ENCODE measurements at places on chromosomes 6 and 20.

DNA sequence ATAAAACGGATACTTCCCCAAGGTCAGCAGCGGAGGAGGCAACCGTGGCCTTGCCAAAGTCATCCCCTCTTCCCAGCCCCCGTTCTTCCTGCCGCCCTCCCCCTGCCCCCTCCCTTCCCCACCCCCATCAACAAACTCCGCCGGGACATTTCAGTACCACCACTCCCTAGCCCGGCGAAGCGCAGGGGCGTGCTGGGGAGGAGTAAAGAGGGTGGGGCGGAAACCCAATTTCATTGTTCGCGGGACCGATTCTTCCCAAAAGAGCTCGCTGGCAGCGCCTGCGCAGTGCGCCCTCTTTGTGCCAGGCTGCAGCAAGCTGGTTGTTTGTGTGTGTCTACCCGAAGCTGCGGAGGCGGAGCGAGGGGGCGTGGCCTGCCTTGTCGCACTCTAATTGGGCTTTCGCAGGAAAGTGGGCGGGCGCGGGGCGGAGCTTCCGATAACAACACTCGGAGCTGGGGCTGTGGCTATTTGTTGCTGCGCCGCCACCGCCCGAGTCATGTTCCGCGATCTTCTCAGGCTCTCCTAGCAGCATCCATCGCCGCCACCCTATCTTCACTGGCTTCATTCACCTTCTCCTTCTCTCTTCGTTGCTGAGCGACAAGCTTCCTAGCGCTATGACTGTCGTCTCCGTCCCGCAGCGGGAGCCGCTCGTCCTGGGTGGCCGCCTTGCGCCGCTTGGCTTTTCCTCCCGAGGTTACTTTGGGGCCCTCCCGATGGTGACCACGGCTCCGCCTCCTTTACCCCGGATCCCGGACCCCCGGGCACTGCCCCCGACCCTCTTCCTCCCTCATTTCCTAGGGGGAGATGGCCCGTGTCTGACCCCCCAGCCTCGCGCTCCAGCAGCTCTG is at the start of gene PNRC1:
Gene PNRC1, plus strand, starts transcription at position 471 of the 848 bp plus-strand sequence. Its CDS starts 144 bp downstream, at position 615.
- peak; percentile 100 for DNase-seq

DNA sequence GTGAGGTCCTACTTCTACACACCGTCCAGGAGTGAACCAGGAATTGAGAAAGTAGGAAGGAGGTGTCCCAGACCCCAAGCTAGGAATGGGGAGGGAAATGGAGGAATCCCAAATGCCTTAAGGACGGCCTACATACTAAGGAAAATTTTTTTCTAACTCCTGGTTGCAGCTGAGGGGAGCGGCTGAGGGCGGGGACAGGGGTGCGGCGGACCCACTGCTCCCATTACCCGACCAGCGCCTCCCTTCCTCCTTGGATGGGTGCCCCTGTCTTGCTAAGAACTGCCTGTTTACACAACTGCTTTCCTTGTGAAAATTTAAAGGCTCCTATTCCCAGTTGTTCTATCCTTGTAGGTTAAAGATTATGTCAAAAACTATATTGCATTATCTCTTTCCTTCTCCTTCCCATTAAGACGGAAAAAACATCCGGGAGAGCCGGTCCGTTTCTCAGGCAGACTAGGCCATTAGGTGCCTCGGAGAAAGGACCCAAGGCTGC is 699 bp upstream of the HSPA1B start:
- DNase-seq: no peak

DNA sequence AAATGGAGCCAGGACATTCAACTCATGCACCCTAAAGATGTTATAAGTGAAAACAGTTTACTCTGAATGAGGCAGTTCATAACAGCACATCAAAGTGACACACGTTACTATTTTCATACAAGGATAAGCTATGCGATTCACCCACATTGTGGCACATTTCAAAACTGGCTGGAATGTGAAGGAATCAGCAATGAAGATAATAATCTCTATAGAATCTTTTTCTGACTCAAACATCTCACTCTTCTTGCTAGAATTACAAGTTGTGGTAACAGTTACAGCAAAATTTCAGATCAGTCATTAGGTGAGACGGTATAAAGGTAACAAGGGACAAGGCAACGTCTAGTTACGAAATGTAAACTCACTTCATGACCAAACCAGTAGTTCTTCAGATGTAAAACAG is 17.5 kb downstream of the TMEM244 start:
- DNase-seq: no peak

GRCh38 chr20:34240693-34241615 is at the start of gene ASIP:
TSS of gene ASIP (plus strand) at chr20:34241423. CDS start at chr20:34260375, 18,952 bp downstream.
- no peak for DNase-seq

GRCh38 chr6:149371154-149371553 is 28.9 kb upstream of the SUMO4 start:
- no peak for DNase-seq

GRCh38 chr6:34288581-34288980 is 39.8 kb upstream of the SMIM29 start:
- DNase-seq: no peak

DNA sequence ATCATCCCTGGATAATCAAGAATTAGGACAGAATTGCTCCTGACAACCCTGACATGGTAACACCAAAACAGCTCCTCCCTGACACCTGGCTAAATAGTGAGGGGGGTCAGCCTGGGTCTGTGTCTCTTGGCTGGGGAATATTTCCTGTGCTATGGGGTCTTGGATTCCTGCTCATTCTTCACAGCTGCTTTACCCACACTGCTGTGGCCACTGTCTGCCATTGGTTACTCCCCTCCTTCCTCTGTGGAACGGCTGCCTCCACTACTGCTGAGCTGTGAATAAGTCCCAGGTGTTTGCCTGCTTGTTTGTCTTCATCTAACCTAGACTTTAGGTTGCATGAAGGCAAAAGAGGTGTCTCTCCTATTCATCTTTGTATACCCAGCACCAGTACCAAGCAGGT is 33.9 kb upstream of the TXLNB start:
- DNase-seq: no peak

DNA sequence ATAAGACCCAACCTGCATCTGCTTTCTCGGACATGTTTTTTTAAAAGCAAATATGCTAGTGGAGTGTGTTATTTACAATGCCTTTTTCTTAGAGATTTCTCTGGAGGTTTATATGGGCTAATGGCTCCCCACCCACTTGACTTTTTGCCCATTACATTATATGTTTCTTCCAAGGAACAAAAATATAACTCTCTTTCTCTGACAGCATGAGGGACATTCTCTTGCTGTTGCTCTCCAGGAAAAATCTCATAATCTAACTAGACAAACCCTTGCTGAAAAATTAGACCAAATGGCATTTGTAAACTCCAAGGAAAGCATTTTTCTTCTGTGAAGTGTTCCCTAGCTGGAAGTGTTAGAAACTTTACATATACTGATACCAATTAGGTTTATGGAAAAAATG is 213.7 kb downstream of the PRL start:
- DNase-seq: no peak

GRCh38 chr6:45445749-45446549 is 68.2 kb upstream of the SUPT3H start:
- DNase-seq: peak; percentile 9

- DNase-seq: no peak
Measured at GRCh38 chr20:23603321-23603720, 2.4 kb downstream of the CST9 start.

- no peak for DNase-seq
Measured at GRCh38 chr6:124679387-124679786, 282.9 kb upstream of the RNF217 start.

DNA sequence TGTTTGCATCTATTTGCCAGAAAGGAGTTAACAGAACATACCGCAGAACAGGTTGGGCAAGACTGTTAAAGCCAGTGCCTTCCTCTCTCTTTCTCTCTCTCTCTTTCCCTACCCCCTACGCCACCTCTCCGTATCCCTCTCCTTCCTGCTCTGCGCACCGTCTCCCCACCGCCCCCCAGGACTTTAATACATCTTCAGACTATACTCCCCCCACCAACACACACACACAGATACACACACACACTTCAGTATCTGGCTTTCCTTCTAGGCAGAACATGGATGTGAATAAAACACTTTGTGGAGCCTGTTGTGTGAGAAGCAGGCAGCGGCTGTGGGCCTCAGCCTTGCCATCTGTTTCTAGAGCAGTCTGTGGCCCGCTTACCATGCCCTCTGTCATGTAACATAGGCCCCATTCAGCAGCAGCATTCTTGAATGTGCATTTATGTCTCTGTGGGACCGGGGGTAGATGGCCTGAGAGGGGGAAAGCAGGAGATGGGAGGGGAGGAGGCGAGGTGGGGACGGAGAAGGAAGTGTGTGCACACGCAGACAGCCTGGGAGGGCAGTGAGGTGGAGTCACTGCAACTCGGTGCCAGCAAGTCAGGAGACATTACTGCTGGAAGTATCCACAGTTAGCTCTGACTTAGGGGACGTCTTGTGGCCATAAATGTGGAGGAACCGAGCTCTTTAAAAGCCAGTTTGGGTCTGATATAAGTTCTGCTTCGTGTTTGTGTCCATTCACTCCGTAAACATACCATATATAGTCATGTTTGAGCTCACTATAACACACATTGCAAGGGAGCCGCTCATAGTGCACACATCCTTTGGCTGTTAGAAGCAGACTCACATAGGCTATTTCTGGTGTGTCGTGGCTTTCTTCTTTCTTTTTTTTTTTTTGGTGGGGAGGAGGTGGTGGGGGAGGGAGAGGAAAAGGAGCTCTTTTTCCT is 38.4 kb downstream of the RREB1 start:
- no peak for DNase-seq

GRCh38 chr6:170313716-170314295 is 7.2 kb downstream of the FAM120B start:
- no peak for DNase-seq

- DNase-seq: no peak
Measured at GRCh38 chr6:40425192-40425919, 161.8 kb downstream of the LRFN2 start.

DNA sequence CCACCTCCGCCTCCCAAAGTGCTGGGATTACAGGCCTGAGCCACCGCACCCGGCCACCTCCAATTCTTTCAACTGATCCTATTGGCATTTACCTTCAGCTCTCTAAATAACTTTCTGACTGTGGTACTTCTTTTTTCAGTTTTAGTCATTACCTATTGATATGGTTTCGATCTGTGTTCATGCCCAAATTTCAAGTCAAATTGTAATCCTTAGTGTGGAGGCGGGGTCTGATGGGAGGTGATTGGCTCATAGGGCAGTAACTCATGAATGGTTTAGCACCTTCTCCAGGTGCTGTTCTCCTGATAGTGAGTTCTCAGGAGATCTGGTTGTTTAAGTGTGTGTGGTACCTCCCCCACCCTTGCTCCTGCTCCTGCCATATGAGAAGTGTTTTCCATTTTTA is 140.9 kb downstream of the LPA start:
- DNase-seq: no peak

DNA sequence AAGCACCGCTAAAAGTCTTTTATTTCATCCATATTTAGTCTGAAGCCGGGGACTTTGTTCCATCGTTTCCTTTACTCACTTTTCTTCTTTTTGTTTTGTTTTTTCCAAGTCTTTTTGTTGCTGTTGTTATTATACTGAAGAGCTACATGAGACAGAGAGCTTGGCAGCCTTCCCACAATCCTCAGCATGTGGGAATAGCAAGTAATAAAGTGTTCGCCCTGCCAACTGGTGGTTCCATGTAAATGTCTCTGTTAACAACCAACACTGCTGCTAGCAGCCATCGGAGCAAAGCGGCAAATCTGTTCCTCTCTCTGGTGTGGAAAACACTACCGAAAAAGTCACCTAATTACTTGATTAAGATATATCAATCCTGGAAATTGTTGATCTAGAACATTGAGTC is 437.8 kb upstream of the ID4 start:
- DNase-seq: no peak

DNA sequence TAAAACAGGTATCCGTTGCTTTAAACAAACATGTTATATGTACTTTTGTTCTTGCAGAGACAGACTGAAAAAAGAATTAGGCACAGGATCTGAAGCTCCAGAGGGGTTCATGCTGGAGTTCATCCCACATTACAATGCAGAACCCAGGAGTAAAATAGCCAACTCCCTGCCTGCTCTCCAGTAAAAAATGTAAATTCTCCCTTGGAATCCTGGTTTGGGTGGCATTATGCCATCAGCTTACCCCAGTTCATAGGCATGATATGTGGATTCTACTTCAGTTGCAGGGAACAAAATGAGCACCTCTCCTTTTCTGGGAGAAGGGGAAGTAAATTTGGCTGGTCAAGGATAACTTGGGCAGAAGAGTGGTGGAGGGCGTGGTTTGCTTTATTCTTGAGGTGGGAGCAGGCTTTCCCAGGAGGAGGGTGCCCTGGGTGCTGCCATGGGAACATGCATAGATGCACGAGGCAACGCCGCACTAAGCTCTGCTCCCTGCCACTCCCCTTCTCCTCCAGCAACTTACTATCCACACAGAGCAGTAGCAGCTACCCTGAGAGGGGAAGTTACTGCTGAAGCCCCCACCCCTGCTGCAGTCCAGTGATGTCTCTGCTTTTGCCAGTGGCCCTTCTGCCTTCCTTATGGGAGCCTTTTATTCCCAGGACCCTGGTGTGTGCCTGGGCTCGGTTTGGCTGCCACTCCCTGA is 71.6 kb upstream of the GLP1R start:
- no peak for DNase-seq

- no peak for DNase-seq
Measured at GRCh38 chr6:39088331-39088730, 26.7 kb downstream of the SAYSD1 start.

DNA sequence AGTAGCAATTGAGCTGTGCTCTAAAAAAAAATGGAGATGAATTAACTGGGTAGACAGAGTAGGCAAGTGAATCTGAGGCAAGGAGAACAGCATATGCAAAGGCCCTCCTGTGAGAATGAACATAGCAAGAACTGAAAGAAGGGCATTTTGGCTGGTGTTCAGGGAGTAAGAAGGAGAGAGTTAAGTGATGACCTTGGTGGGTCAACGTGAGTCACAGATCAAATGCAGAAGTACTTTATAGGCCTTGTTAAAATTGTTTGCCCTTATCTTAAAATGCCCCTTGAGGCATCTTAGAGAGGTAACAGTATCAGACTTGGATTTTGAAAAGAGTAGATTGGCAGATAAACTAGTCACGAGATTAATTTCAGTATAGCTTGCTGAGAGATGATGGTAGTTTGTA is 24.5 kb downstream of the NDUFAF5 start:
- DNase-seq: no peak

GRCh38 chr6:121523628-121524027 is 88.2 kb downstream of the GJA1 start:
- DNase-seq: no peak

DNA sequence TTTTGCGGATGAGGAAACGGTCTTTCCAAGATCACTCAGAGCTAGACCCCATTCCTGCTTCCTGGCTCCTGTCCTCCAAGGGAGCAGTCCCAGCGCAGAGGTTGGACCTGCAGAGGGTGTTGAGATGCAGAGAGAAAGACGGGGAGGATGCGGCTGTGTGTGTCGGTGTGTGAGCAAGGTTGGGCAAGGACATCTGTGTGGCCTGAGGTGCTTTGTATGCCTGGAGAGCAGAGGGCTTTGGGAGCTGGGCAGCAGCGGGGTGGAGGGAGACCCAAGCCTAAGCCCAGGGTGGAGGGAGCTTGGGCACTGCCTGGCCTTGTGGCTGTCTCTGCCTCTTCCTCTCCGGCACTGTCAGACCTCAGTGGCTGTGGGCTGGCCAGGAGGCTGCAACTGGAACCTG is 147.4 kb upstream of the RNF24 start:
- no peak for DNase-seq

GRCh38 chr6:29839917-29840316 is 12.3 kb downstream of the HLA-G start:
- no peak for DNase-seq
